Suprapubic skin (tissue), 4 donors: ENCODE measurements at places on chromosomes 1 and 21. TPM values are rescaled to one million over a fixed set of nuclear protein-coding genes. Genes with fewer than 3 reads are reported as not detected.

DNA sequence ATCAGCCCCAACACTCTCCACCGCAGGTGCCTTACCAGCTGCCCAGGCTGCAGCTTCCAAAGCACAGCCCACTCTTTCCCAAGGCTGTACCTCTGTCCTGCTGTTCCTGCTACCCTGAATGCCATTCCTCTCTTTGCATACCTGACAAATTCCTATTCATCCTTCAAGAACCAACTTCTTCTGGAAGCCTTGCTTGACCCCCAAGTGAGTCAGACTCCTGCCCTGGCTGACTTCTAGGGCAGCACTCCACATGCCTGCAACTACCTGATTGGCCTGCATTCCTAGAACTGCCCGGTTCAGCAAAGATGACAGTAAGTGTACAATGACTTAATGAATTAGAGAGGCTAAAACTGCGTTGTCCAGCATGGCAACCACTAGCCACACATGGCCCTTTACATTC lies 20.8 kb upstream of the PDZK1IP1 start:
- DNase-seq: no peak
- H3K27ac ChIP-seq: no peak overlapping the region
- no peak overlapping the region for H3K4me3 ChIP-seq
- no peaks in the 10 kb centered on the region for H3K4me1 ChIP-seq

Gene ITLN2
- not detected for total RNA-seq

Gene CAMK1G
- total RNA-seq: not detected

Gene LIN28A
- total RNA-seq: not detected

Gene PEAR1
- total RNA-seq: 5.7 TPM

DNA sequence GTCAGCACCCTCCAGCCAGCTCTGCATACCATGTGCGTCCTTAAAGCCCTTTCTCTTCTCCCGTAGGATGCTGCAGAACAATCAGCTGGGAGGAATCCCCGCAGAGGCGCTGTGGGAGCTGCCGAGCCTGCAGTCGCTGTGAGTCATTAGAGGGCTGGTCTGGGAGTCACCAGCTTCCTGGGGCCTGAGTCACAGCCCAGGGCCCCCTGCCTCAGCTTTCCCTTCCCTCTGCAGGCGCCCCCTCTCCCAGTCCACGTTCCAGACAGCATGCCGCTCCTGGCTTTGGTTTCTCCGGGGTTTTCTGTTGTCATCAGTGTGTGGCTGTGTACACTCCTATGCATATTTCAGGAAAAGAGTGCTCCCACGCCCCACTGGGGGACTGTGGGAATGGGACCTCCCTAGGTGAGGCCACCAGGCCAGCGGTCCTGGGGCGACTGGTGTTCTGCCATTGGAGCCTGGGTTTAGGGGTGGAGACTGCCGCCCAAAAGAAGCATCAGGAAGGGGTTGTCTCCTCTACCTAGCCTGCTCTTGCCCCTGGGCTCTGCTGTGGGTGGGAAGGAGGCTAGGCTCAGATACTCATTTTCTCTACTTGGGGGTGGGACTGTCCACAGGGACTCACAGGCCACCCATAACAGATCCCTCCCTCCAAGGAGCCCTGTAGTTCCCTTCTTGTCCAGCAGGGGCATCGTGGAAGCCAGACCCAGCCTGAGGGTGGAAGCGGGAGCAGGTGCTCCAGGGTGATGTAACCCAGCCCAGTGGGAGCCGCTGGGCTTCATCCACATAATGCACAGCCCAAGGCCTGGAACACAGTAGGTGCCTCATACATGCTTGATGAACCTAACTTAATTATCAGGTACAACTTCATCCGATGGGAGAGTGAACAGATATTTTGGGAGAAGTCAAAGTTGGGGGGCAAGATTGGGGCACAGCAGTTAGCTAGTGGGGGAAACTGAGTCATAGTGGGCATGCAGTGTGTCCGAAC lies 42.5 kb downstream of the LGR6 start:
- H3K27ac ChIP-seq: no peak overlapping the region
- no peak overlapping the region for H3K4me3 ChIP-seq
- peaks cover 19% of the 10 kb centered on the region for H3K27me3 ChIP-seq
- H3K36me3 ChIP-seq: no peaks in the 10 kb centered on the region
- DNase-seq: no peak
- H3K4me1 ChIP-seq: peaks cover 13% of the 10 kb centered on the region

DNA sequence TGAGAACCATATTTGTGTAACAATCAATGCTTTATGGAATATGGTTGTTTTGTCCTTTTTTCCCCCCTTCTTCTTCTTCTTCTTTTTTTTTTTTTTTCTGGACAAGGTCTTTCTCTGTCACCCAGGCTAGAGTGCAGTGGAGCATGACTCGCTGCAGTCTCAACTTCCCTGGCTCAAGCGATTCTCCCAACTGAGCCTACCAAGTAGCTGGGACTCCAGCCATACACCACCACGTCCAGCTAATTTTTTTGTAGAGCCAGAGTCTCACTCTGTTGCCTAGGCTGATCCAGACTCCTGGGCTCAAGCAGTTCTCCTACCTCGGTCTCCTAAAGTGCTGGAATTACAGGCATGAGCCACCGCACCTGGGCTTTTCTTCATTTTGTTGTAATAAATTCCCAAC lies 86.7 kb downstream of the FMN2 start:
- no peaks in the 10 kb centered on the region for H3K4me1 ChIP-seq
- no peak for DNase-seq
- no peaks in the 10 kb centered on the region for H3K36me3 ChIP-seq
- H3K27me3 ChIP-seq: no peaks in the 10 kb centered on the region
- H3K4me3 ChIP-seq: no peak overlapping the region
- H3K27ac ChIP-seq: no peak overlapping the region

- H3K27ac ChIP-seq: no peak overlapping the region
- DNase-seq: no peak
- no peaks in the 10 kb centered on the region for H3K36me3 ChIP-seq
- peaks cover 52% of the 10 kb centered on the region for H3K4me1 ChIP-seq
Measured at GRCh38 chr1:90728502-90729287, 11.6 kb upstream of the BARHL2 start.

GRCh38 chr1:63087966-63088365 lies 234.4 kb upstream of the FOXD3 start:
- H3K36me3 ChIP-seq: no peaks in the 10 kb centered on the region
- H3K27ac ChIP-seq: no peak overlapping the region
- no peak for DNase-seq

Gene CFAP74
- total RNA-seq: not detected

Gene OR2T33
- not detected for total RNA-seq

DNA sequence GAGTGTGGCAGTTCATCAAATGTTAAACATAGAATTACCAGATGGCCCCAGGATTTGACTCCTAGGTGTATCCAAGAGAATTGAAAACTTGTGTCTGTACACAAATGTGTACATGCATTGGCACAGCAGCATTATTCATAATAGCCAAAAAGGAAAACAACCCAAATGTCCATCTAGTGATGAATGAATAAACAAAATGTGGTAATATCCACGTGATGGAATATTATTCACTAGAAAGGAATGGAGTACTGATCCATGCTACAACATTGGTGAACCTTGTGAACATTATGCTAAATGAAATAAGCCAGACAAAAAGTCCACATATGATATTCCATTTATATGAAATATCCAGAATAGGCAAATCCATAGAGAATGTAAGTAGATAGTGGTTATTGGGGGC lies 77.7 kb downstream of the RAVER2 start:
- no peak overlapping the region for H3K4me3 ChIP-seq
- no peak overlapping the region for H3K27ac ChIP-seq
- H3K36me3 ChIP-seq: no peaks in the 10 kb centered on the region
- no peak for DNase-seq
- no peaks in the 10 kb centered on the region for H3K4me1 ChIP-seq
- no peaks in the 10 kb centered on the region for H3K27me3 ChIP-seq

Gene ZMPSTE24
- total RNA-seq: 33.4 TPM

GRCh38 chr1:119782631-119783325 lies 14.1 kb upstream of the HMGCS2 start:
- H3K4me3 ChIP-seq: no peak overlapping the region
- H3K36me3 ChIP-seq: no peaks in the 10 kb centered on the region
- peaks cover 52% of the 10 kb centered on the region for H3K4me1 ChIP-seq
- no peak overlapping the region for H3K27ac ChIP-seq
- no peak for DNase-seq
- no peaks in the 10 kb centered on the region for H3K27me3 ChIP-seq

DNA sequence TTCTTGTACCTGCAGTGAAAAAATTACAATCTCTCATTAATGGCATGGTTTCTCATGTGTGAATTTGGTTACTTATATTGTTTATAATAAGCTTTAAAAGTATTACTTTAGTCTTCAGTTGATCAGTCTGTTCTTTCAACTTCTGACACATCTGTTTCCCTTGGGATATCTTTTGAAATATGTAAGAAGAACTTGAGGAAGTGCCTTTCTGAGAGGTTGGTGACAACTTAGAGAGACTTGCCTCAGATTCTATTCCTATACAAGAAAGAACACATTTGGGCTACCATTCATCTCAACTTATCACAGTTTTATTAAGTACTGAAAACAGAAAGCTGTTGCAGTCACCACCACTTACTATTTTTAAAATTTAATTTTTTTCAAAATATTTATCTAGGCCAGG lies 8.1 kb downstream of the AKNAD1 start:
- H3K36me3 ChIP-seq: no peaks in the 10 kb centered on the region
- H3K27me3 ChIP-seq: no peaks in the 10 kb centered on the region
- DNase-seq: no peak
- H3K4me3 ChIP-seq: no peak overlapping the region
- peaks cover 15% of the 10 kb centered on the region for H3K4me1 ChIP-seq

DNA sequence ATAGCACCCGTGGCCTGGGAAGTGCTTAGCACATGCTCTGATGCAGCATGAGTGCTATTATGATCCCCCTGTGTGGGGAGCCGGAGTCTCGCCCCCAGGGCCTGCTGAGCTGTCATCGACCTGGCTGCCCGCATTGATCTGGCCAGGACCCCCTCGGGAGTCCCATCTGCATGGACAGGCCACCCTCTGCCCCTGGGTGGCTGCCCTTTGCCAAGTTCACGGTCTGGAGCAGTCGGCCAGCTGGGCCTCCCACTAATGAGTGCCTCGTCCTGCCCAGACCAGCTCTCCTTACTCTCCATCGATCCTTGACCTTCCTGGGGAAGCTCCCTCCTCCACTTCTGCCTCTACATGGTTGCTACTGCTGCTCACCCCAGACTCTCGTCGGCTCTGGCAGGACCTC lies 121.8 kb upstream of the RUNX3 start:
- peaks cover 34% of the 10 kb centered on the region for H3K27me3 ChIP-seq
- no peak overlapping the region for H3K27ac ChIP-seq
- DNase-seq: no peak
- H3K36me3 ChIP-seq: no peaks in the 10 kb centered on the region
- no peaks in the 10 kb centered on the region for H3K4me1 ChIP-seq

Gene IL12RB2
- 0.79 TPM for total RNA-seq
